Stimulated activated CD4-positive, alpha-beta T cell treated with anti-CD3 and anti-CD28 coated beads, Interleukin-1b, Interleukin-23, amount 100 ng/mL, for 1 hour (primary cell): ENCODE measurements at places on chromosomes 11 and 22.

DNA sequence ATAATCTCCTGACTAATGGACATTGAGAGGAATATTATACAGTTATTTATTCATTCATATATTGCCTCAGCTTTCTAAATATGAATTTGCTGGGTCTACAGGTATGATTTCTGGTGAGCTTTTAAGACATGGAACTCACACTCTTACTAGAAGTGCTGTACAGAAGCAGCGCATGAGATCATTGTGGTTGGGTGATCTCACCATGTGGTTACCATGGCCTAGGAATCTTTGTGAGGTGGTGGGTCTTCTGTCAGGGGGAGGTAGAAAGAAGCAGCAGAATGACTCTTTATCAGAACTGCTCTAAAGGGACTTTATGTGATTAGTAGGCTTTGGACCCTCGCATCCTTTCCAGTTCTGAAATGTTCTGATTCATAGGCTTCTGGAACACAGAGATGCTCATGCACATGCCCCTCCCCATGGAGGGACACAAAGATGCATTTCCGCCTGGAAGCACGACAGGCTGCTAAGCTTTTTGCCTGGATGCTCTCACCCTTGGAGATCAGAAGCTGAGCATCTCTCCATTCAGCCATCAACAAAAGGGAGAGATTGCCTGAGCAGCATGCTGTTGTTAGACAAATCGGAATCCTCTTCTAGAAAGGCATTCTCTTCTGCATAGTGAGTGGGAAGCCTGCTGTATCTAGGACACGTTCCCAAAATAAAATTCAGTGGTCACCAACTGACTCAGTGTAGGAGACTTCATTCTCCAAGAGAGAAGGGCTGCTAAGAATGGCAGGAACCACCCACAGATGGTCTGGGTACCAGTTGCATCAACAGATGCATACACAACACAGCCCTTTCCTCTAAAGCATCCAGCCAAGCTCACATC is 51.3 kb downstream of the KIRREL3 start:
- DNase-seq, result no peak

DNA sequence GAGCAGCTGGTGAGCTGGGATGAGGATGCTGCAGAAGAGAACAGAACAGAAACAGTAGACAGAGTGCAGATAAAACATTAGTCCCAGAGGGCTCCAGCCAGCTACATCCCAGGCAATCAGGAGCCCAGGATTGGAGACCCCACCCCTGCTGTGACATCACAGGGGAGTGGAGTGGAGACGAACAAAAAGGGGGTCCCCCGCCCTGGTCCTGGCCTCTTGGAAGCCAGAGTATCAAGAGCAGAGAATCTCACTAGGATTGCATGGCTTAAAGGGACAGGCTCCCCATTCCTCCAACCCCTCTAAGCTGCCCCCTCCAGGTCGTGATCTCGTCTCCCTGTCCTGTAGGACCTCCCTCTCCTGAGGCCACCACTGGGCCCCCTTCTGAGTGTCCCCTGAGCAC is at the start of gene P2RX3:
TSS of gene P2RX3 (plus strand) at position 211 of the 400 bp plus-strand sequence. CDS start 199 bp downstream, outside the sequence.
- DNase-seq, result no peak

- DNase-seq, result no peak
These were observed 1.1 kb downstream of the FCHSD2 start for GRCh38 chr11:73141031-73141308.

DNA sequence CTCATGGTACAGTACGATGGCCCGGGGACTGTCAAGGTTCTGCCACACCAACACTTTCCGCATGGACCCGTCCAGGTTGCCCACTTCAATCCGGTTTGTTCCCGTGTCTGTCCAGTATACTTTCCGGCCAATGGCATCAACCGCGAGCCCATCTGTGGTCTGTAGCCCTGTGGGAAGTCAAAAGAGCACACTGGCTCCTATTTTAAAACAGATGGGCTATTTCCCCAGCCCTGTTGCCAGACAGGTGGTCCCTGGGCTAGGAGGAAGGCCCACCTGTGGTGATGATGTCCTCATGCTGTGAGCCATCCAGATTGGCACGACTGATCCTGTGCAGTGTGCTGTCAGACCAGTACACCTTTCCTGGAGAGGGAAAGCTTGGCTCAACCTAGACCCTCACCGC is 30.4 kb upstream of the CKAP5 start:
- DNase-seq, result no peak

DNA sequence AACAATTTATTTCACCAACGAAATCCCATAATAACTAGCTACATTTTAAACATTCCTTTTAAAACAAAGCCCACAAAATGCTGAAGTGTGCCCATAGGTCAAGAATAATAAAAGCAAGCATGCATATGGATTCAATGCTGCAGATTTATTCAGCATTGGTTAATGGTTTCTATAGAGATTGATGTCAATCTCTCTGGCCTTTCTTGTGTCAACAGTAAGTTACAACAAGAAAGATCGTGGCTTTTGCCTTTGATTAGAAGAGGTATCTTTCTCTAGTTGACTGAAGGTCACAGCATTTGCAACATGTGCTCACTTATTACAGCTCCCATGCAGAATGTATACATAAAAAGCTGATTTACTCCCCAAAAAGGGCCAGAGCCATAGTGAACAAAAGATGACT is 1.4 kb upstream of the SOX6 start:
- no peak for DNase-seq

GRCh38 chr11:130535520-130535919 is 87.1 kb downstream of the ADAMTS15 start:
- DNase-seq, result no peak

DNA sequence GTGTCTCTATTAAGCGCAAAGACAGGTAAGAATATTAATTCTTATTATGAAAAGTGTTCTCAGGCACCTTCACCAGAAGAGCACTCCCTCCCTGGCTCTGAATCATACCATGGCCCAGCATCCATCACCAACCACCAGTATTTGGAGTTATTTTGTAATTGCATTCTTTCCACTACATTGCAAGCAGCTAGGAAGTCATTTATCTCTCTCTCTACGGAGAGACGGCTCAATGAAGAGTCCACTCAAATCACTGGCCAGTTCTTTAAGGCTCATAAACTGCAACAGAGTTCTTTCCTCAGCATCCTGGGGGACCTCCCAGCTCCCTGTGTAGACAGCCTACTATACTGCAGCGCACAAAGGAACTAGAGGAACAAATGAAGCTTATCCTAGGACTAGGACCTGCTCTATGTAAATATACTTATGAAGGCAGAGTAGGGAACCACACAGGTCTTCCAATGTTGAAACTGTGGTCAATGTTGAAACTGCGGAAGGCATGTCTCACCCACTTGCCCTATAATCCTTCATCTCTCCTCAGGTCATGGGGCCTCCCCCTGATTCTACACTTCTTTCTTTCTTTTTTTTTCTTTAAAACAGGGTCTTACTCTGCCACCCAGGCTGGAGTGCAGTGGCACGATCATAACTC is 63.4 kb downstream of the AAMDC start:
- DNase-seq, result no peak

DNA sequence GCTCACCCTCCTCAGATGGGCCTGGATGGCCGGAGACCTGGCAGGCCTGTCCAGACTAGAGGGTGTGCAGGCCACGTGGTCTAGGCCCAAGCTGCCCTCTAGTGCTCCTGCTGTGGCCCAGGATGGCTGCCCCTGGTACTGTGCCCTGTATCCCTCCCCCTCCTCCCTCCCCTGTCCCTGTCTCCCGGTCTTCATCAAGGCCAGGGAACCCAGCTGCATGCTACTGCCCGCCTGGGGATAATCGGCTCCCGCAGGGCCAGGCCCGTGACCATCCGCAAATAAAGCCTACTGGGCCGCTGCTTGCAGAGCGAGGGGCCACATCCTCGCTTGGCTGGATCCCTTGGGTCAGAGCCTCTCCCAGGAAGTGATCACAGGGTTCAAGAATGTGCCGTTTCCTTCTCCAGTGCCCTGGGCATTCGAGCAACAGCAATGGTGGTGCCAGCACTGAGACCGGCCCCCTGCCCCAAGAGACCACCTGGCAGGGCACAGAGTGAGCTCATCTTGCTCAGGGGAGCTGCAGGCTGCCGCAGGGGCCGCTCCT is 51.1 kb downstream of the WNT7B start:
- no peak for DNase-seq

- no peak for DNase-seq
These were observed 42.2 kb downstream of the CYTH4 start for GRCh38 chr22:37324340-37325038.

DNA sequence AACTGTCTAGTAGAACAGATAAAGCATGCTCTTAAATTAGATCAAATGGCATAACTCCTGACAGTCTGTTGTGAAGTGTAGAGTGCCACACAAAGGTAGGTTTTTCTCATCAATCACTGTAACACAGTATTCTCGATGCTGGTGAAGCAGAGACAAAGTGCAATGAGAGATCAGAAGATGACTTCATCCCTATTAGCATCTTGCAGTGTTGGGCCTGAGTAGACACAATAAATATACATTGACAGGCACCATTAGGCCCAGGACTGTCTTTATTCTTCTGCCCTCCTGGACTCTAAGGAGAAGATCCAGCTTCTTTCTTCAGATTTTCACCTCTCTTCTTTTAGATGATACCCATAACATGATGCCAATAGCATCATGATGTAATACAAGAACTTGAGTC is 478.0 kb upstream of the TENM4 start:
- DNase-seq, result no peak

GRCh38 chr22:42608136-42608822 is 6.4 kb downstream of the POLDIP3 start:
- DNase-seq, result no peak

GRCh38 chr22:18056807-18057474 is 20.8 kb upstream of the PEX26 start:
- DNase-seq, result no peak

- DNase-seq, result no peak
These were observed 85.9 kb upstream of the GRK3 start for GRCh38 chr22:25478528-25478927.

DNA sequence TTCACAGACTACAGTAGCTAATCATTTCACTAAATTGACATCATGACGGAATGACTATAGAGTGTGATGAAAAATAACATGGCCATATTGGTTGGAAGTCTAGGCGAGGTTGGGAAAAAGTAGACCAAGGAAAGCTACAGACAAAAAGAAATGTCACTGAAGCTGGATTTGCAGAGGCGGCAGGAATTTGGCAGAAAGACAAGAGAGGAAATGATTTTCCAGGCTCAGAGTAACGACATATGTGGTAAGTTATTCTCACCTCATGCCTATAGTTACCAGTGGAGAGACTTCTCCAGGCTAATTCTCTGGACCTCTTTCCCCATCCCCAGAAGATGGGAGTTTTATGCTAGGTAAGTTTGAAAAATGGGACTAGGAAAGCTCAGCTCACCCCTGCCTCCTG is 1005.8 kb upstream of the CCDC90B start:
- no peak for DNase-seq

DNA sequence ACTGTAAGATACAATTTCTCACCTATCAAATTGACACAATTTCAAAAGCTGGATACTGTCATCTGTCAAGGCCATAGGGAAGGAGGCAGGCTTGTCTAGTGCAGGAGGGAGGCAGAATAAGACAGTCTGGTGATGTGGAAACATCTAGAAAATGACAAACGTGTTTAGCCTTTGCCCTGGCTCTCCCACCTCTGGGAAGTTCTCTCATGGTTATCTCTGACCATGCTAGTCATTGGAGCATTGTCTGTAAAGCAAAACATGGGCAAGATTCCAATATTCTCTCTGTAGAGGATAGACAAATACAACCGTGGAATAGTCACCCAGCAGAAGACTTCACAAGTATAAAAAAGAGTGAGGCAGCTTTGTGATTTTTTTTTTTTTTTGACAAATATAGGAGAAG is 9.1 kb upstream of the SERHL2 start:
- DNase-seq, result no peak

GRCh38 chr22:30503551-30503950 is 1.9 kb downstream of the SEC14L4 start:
- no peak for DNase-seq
